ENCODE measurements at places on chromosomes 6 and 20. TPM values are rescaled to one million over a fixed set of nuclear protein-coding genes. Genes with fewer than 3 reads are reported as not detected.

- DNase-seq = no peak
These were observed 32.7 kb upstream of the PROKR2 start for GRCh38 chr20:5349448-5349847.

The LRRC1 gene
- total RNA-seq = 2.0 TPM

DNA sequence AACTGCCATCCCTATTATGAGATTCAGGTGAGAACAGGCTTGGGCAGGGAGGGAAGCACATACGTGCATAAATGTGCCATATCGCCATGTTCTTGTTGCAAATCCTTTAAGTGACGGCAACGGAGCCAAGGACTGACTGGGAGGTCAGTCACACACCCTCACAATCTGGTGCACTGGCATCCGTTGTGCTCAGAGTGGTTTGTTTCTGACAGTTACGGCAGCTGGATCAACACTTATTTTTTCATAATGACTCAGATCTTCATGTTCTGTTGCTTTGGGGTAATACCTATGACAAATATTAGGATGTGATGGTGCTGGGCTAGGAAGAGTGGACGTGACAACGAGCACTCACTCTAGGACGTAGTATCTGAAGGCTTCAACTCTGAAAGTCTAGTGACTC, 56.2 kb upstream of the PREP start:
- no peak for DNase-seq

DNA sequence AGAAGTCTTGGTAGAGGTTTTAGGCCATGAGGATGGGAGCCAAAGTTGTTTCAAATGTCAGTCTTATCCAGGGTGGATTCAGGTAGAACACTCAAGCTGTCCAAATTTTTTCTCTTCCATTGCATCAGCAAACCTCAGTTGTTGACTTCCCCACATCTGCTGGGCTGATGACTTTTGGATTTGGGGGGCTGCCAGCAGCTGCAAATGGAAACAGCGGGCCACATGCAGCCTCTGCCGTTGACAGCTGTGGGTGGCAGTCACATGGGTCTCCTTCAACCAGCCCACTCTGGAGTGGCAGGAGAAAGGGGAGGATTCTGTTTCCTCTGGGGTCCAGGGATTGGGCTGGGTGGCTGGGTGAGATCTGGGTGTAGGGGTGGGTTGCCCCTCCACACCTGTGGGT, 5.8 kb upstream of the MLN start:
- peak; percentile 8 for DNase-seq

GRCh38 chr20:10946124-10946880, 272.5 kb upstream of the JAG1 start:
- DNase-seq = no peak

DNA sequence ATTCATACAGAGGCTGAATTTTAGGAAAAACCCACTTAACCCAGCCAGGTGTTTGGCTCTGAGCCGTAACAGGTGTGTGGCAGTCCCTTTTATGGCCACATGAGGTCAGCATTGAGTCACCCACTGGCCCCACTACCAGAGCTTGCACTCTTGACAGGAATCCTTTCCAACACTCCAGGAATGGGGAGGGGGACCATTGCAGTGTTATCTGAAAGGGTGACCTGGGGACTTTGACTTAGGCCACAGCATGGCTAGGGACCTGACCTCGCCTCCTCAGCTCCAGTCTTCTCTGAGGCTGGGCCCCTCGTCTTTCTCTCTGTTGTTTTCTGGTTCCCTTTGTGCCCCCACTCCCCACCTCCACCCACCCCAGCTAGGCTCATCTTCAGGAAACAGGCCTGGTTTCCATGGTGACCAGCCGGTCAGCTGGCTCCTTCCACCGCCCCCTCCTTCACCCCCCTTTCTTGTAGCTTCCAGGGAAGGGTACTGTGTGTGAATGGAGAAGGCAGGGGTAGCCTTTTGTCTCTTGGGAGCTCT, 2.1 kb upstream of the TMEM151B start:
- no peak for DNase-seq

- DNase-seq = no peak
These were observed 81.7 kb downstream of the TOX2 start for GRCh38 chr20:43996240-43996930.

DNA sequence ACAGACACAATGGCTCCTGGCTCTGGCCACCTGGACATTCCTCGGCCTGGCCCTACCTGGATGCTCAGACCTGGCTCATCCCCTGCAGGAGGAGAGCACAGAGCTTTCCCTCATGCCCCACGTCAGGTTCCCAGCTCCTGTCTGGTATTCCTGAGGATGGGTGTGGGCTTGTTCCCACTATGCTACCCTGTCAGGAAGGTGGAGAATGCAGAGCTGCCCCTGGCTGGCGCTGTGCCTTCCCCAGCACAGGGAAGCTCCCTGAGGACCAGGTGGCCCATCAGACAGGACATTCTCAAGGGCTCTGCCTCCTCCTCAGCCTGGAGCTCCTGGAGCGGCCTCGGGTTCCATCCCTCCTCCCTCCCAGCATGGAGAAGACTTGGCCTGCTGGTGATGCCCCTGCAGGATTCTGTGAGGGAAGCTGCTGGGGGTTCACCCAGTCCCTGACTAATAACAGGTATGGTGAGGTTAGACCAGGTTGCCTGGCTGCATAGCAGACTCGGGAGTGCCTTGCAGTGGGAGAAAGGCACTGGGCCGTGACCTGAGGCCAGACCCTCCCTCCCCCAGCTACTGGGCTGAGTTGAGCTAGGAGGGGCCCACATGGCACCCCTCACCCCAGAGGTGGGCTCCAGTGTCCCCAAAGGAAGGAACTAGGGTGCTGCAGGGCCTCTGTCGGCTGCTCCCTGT, 156.0 kb upstream of the MLN start:
- DNase-seq = no peak

GRCh38 chr6:3281631-3282475, 23.1 kb downstream of the PSMG4 start:
- DNase-seq = no peak

DNA sequence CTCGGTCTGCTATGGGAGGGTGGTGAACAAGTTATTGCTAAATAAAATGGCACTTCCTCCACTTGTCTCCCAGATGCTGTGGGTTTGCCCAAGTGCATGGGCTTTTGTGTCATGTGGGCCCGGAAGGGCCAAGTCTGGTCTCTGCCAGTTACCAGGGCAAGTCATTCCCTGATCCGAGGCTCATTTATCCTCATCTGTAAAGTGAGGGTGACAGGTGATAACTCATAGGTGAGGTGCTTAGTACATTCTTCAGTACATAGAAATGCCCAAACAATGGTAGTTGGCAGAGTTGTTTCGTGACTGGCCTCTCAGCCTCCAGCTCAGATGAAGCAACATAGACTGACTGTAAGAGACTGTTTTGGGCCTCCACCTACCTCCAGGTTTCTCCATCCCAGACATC, 2.0 kb upstream of the MUCL3 start:
- DNase-seq = no peak

- DNase-seq = no peak
These were observed 25.2 kb downstream of the SUMO4 start for GRCh38 chr6:149425224-149425623.

The PI3 gene
- total RNA-seq = 1.5 TPM

The HTR1B gene
- not detected for total RNA-seq

The C4B gene
- total RNA-seq = 84.0 TPM

- no peak for DNase-seq
These were observed 72.2 kb downstream of the SENP6 start for GRCh38 chr6:75673884-75674283.

The PAK5 gene
- total RNA-seq = not detected

DNA sequence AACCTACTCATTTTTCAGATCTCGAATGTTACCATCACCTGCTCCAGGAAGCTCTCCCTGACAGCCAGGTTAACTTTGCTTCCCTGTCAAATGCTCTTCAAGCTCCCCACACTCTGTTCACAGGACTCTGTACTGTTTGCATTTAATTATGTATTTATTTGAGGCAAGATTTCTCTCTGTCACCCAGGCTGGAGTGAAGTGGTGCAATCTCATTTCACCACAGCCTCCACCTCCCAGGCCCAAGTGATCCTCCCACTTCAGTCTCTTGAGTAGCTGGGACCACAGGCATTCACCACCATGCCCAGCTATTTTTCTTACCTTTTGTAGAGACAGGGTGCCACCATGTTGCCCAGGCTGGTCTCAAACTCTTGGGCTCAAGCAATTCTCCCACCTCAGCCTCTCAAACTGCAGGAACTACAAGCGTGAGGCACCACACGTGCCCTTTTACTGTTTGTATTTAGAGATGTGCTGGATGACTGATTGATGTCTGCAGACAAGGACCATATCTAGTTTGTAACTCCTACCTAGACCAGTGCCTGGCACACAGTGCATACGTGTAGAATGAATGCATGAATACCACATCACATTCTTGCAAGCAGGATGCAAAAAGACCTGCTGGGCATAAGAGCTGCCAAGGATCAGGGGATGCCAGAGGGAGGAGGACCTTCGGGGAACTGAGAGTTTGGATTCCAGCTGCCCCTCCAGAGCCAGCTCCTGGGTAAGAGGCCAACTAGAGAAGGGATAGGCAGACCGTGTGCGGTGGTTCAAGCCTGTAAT, 15.6 kb upstream of the CBFA2T2 start:
- DNase-seq = no peak

- DNase-seq = no peak
These were observed 133.5 kb upstream of the TMEM170B start for GRCh38 chr6:11404081-11404480.

DNA sequence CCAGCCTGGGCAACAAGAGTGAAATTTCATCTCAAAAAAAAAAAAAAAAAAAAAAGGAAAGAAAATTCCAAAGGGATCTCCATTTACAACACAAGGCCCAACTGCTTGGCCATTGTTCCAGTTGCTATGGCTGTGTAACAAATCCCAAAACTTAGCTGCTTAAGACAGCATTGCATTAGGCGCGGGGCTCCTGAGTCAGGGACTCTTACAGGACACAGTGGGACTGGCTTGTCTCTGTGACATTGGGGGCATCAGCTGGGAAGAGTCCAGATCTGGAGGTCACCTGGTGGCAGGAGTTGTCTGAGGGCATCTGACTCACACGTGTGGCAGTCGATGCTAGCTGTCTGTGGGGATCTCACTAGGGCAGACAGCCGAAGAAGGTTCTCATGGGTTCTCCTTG, 35.6 kb downstream of the TTLL9 start:
- DNase-seq = no peak

DNA sequence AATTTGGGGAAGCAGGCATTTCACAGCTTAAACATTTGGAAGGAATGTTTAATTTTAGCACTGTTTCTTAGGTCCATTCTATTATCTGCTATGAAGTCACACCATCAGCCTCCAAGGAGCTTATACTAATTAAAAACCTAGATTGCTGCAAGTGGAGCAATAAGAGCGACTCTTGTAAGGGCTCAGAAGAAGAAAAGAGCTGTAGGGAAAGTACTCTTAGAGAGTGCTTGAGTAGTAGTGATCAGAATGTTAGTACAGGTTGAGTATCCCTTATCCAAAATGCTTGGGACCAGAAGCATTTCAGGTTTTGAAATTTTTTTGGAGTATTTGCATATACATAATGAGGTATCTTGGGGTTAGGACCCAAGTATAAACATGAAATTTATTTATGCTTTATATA, 285.3 kb downstream of the UBE3D start:
- DNase-seq = no peak

- DNase-seq = peak; percentile 68
These were observed 733 bp downstream of the ZBTB22 start for GRCh38 chr6:33316603-33317418.

GRCh38 chr6:112439010-112439409, 91.9 kb downstream of the RFPL4B start:
- DNase-seq = peak; percentile 37

- DNase-seq = peak; percentile 42
These were observed 202.8 kb upstream of the CITED2 start for GRCh38 chr6:139577124-139577762.

The PHACTR2 gene
- 88.1 TPM for total RNA-seq

- no peak for DNase-seq
These were observed 128.9 kb upstream of the BEND3 start for GRCh38 chr6:107244082-107244741.

- DNase-seq = no peak
These were observed 3.7 kb upstream of the SPATA2 start for GRCh38 chr20:49919009-49919408.

GRCh38 chr6:2179950-2180349, 65.5 kb downstream of the GMDS start:
- DNase-seq = no peak

DNA sequence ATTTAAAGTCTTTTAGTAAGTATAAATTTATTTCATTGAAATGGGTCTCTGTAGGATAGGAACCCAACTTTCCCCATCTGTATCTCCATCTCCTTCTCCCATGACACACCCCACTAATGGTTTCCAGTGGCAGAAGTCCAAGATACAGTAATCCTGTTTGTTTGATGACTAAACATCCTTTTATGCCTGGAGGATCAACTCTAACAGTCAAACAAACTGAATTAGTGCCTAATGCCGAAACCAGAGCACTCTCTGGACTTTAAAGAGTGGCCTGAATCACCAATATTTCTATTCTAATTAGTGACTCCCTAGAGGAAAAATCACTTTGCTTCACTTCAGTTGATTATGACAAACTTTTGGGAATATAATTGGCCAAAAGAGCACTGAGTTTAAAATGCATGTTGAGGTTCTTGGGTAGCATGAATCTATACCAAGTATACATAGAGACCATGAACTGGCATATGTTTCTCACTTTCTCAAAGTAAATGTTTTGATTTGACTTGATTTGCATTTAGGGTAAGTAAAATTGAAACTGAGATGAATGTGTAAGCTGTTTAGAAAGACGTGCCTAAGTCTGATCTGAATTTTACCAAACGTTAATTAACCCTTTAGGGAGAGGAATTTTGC, 776.4 kb upstream of the NRSN1 start:
- DNase-seq = no peak

The AGER gene
- total RNA-seq = 3.0 TPM

Data from left ventricle myocardium superior (tissue), 1 donor.